ENCODE measurements at places on chromosomes 3 and 15. TPM values are rescaled to one million over a fixed set of nuclear protein-coding genes. Genes with fewer than 3 reads are reported as not detected.

Gene IQCF5
- total RNA-seq, result not detected

- no peak for DNase-seq
Observed at GRCh38 chr15:31484986-31485385, 158.4 kb downstream of the KLF13 start.

DNA sequence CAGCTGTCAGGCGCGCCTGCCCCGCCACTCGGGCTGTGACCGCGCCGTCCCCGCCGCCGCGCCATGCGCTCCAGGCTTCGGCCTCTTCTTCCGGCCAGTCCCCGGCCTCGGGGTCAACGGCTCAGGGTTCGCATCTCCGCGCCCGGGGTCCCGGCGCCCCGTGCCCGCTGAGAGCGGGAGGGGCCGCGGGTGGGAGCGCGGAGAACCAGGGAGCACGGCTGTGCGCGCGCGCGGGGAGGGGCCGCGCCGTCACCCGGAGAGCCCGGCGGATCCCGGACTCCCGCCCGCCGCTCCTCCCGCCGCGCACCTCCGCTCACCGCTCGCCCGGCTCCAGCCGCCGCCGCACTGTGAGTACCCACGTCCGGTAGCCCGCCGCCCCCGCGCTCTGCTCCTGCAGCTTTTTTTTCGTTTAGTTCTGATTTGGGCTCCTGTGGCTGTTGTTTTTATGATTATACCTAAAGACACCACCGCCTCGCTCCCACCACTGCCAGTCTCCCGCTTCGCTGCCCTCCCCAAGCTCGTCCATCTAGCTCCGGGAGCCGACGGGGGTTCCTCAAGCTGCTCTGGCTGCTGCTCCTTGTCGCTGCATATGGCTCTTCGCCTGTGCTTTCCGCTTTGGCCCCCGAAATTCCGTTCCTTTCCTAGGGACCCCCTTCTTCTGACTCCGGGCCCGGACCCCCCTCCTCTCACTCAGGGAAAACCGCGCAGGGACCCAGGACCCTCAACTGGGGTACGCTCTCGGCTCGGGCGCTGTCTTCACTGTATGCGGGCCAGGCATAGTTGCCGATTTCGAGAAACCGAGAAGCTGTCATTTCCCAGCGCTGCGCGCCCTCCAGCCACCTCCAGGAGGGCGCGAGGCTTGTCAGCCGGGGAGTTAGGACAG is 1.8 kb upstream of the SKOR1 start:
- DNase-seq, result no peak

- DNase-seq, result no peak
Observed at GRCh38 chr15:79406210-79406609, 25.9 kb upstream of the MINAR1 start.

DNA sequence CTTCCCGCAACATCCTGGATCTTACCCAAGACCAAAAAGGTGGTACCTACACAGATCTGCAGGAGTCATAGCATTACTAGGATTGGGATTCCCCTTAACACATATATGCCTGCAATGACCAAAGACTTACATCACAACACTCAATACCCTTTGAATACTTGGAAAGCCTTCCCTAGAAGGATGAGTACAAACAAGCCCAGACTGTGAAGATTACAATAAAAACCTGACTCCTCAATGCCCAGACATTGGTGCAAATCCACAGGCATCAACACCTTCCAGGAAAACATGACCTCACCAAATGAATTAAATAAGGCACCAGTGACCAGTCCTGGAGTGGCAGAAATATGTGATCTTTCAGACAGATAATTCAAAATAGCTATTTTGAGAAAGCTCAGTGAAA is 326.8 kb downstream of the TBL1XR1 start:
- no peak for DNase-seq

DNA sequence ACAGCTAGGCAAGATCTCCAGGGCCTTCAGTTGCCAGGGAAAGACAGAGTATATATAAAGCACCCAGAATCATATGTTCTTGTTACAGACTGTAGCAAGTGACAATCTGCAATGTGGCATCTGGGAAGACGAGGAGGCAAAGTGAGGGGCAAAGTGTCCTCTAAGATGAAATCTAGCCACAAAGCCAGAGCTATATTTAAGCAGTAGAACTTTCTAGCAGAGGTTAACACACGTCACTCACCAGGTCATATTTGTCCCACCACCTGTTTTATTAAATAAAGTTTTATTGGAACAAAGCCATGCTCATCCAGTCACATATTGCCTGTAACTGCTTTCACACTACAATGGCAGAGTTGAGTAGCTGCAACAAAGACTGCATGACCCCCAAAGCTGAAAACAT is 51.5 kb downstream of the PDZRN3 start:
- no peak for DNase-seq

Gene C3orf85
- total RNA-seq, result not detected

- DNase-seq, result no peak
Observed at GRCh38 chr15:37368961-37369360, 268.6 kb upstream of the MEIS2 start.

DNA sequence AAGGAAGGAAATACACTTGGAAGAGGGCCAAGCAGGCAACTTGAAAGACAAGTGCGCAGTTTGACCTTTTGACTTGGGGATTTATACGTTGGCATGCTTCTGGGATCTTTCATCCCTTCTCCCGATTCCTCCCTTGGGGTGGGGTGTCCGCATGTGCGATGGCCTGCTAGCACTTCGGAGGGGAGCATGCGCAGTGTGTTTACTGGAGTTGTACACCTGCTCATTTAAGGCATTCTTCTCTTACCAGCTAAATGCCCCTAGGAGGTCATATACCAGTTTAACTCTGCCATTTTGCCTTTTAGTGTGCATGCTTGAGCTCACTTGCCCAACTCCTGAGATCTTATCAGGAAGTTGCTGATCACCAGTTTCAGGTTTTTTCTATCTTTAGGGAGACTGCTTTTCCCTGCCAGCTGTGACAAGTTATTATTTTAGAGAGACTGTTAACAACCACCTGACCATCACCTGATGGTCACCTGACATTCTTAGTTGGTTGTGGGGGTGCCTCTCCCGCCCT is 63.5 kb downstream of the BFSP2 start:
- no peak for DNase-seq

DNA sequence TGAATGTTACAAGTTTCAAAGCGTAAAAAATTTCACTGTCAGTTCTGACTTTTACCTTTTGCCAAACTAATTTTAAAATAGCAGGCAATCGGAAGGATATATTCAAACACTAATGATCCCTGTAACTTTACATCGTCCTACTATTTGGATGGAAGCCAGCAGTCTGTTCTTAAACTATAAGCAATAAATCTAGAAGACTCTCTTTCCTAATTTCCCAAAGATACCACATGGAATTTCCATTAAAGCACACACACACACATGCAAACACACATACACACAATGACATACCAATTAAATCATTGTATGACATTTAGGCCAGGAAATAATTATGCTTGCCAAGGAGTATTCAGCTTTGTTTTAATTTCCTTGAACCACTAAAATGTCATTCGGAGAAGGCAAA is 32.0 kb downstream of the IL17RD start:
- DNase-seq, result no peak

DNA sequence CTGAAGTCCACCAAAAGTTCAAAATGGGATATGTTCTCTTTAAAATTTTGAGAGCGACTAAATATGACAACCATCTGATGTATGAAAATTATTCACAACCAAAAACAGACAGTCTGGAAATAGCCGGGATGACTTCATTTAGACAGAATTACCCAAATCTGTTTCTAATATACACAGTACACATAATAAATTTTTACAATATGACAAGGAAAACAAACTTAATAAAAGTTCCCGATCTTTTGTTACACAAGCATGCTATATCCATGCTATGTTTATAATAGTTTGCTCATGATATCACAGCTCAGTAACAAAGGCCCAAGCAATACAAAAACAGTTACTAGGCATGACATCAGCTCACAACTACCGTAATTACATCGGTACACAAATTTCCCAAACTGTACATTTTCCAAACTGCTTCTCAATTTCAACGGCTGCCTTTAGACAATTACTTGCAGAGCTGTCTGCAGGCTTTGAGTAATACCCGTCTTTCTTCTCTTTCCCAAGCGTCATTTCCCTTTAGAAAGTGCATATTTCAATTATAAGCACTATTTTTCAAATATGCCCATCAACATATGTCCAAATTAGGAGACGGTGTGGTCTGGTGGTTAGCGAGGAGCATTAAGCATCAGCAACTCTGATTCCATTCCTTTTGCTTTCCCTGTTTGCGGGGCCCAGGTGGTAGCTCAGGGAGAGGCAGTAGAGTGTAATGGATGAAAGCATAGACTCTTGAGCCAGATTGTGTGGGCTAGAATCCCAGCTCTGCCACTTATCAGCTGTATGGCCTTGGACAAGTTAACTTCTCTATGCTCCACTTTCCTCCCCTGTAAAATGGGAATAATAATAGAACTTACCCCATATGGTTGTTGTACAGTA is 481.2 kb downstream of the FOXP1 start:
- DNase-seq, result no peak

DNA sequence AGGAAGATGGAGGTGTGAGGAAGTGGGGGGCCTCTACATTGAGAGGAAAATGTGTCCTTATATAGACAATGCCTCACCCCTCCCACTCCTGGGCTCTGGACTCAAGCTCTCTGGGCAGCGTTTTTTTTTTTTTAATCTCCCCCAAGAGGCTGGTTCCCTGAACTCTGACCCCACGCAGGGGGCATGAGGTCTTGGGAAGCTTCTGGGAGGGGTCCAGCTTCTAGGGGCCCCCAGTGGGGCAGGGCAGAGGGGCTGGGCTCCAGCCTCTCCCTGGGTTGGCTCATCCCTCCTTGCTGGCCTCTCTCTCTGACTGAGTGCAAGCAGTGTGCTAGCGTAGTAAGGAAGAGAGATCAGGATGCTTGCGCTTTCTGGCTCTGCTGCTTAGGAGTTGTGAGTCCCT is 101.4 kb upstream of the HACD2 start:
- no peak for DNase-seq

Gene TM4SF18
- total RNA-seq, result 12.3 TPM

- no peak for DNase-seq
Observed at GRCh38 chr3:63150880-63151279, 127.2 kb upstream of the SYNPR start.

GRCh38 chr3:16494814-16495431 is 18.6 kb downstream of the RFTN1 start:
- DNase-seq, result no peak

- DNase-seq, result no peak
Observed at GRCh38 chr3:120841264-120841663, 66.7 kb upstream of the STXBP5L start.

- DNase-seq, result no peak
Observed at GRCh38 chr3:13316603-13317002, 103.5 kb downstream of the NUP210 start.

DNA sequence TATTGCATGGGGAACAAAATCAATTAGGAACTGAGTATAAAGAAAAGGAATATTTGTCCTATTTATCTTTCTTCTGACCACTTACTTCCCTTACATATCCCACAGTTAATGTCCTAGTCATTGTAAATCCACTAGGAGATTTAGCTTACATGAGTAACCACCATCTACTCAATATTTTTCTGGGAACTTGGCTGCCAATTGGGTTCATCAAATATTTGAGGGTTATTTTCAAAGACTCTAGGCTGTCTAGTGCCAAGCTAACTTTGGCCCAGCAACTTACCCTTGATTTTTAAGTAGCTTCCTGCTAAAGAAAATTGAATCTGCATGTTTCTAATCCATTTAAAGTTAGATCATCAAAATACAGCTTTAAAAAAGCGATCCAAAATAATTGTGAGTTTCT is 362.5 kb upstream of the EPHA3 start:
- DNase-seq, result no peak

Gene CCR8
- not detected for total RNA-seq

DNA sequence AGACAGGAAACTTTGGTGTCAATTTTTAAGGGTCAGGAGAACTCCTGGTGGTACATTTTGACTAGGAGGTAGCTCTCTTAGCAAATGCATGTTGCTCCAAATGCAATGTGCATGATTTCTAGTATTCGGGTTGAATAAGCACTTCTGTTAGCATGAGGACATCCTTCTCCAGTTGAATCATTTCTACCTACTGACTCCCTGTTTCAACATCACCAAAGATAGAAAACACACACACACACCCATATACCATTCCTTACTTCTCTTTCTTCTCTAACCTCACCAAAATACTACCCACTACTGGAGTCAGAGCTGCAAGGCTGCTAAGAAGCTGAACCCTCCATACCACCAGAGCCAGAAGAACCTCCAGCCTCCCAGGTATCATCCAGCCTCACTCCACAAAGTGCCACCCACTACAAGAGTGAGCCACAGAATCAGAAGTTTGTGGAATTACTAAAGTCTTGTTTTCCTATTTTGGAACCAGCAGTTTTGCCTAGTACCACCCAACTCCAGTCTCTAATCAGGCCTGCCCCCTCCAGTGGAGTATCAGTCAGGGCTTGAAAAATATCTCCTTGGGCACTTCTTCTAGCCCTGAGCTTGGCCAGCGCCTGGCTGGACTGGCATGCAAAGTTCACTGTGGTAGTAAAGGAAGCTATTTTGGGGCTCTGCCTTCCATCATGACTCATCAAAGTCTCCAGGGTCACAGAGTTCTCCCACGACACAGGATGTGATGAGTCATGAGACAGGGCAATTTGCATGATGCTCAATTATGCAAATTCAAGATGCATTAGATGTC is 110.3 kb downstream of the CYP19A1 start:
- DNase-seq, result no peak

Gene SLC28A1
- total RNA-seq, result 0.19 TPM

DNA sequence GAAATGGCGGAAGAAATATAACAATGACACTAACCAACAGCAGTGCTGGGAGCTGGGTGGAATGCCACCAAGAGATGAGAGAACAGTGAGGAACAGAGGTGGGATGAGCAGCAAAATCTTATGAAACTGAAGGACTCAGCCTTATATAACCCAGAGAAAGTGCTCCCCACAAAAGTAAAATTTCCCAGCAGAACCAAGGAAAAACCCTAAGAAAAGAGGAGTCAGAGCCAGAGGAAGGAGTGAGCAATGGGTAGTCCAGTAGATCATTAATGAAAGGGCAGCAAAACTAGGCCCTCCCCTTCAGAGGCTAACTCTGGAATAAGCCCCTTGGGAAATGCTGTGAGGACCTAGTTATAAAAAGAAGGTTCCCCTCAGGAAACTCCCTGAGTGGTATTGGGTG is 24.7 kb upstream of the UBE2E1 start:
- no peak for DNase-seq

DNA sequence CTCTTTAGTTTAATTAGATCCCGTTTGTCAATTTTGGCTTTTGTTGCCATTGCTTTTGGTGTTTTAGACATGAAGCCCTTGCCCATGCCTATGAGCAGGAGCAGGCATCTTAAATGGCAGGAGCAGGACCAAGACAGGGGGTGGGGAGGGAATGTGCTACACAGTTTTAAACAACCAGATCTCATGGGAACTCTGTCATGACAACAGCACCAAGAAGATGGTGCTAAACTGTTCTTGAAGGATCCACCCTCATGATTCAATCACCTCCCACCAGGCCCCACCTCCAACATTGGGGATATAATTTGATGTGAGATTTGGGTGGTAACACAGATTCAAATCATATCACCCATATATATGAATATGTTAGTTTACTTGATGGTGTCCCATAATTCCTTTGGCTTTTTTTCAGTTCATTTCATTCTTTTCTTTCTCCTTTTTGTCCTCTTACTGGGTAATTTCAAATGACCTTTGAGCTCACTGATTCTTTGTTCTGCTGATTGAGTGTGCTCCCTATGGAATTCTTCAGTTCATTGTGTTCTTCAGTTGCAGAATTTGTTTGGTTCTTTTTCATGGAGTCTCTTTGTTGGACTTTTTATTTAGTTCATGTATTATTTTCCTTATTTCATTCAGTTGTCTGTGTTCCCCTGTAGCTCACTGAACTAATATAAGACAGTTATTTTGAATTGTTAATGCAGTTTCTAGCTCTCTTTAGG is 62.6 kb downstream of the DOCK3 start:
- DNase-seq, result no peak
